ENCODE measurements at places on chromosomes 7 and 10.

DNA sequence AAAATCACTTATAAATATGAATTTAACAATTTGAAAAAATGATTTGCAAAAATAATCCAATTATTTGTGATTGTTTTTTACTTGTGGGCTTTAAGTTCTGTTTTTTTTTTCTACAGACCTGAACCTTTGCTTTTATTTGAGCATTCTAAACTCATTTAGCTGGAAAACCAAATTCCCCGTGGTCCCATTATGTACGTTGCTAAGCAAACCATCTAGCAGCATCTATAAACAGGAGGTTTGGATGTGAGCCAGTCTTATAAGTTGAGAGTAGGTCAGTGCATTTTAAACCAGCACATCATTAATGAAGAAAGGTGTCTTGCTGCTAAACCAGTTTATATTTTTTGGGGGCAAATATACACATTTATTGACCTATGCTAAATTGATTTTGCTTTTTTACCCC is 77.3 kb downstream of the LRRN3 start:
- peak; percentile 21 for DNase-seq

DNA sequence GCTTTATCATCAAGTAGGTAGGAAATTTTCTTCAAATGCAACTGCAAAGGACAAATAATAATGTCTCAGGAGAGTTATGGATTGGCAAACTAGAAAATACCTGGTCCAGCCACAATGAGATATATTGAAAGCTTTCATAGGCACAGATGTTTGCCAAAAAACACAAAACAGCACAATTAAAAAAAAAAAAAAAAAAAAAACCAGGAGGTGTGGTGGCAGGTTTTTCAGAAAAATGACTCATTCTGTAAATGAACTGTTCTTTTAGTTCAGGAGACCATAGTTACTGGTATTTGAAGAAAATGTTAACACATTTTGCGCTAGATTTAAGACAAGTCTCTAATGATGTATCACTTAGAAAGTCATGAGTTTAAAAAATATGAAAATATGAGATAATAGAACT is 55.0 kb upstream of the JCAD start:
- DNase-seq = no peak

DNA sequence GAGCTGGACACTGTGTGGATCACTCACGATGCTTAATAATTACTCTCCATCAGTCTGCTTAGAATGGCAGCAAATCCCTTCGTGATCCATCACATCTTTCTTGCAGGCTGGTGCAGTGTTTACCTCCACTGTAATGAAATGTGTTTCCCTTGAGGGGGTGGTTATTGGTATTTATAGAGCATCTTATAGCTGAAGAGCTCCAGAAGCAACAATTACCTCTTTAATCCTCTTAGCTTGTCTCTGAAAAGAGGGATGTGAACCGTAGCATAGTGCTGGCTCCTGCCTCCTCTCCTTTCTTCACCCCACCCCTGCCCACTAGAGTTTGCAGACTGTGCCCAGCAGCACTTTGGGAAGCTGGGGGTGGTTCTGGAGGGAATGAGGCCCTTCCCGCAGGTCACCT is 132.6 kb downstream of the CAMK1D start:
- DNase-seq = peak; percentile 36

GRCh38 chr10:17217631-17218232 is 10.3 kb upstream of the VIM start:
- no peak for DNase-seq

- DNase-seq = no peak
Observed at GRCh38 chr10:104253106-104253505, 1.6 kb upstream of the GSTO1 start.

- DNase-seq = no peak
Observed at GRCh38 chr7:94698275-94698674, 42.3 kb upstream of the SGCE start.

- DNase-seq = no peak
Observed at GRCh38 chr7:77791956-77792355, 6.3 kb downstream of the TMEM60 start.

GRCh38 chr10:5500910-5501309 is 1.5 kb upstream of the CALML5 start:
- DNase-seq = no peak

GRCh38 chr7:53611043-53611442 is 575.6 kb downstream of the POM121L12 start:
- no peak for DNase-seq

DNA sequence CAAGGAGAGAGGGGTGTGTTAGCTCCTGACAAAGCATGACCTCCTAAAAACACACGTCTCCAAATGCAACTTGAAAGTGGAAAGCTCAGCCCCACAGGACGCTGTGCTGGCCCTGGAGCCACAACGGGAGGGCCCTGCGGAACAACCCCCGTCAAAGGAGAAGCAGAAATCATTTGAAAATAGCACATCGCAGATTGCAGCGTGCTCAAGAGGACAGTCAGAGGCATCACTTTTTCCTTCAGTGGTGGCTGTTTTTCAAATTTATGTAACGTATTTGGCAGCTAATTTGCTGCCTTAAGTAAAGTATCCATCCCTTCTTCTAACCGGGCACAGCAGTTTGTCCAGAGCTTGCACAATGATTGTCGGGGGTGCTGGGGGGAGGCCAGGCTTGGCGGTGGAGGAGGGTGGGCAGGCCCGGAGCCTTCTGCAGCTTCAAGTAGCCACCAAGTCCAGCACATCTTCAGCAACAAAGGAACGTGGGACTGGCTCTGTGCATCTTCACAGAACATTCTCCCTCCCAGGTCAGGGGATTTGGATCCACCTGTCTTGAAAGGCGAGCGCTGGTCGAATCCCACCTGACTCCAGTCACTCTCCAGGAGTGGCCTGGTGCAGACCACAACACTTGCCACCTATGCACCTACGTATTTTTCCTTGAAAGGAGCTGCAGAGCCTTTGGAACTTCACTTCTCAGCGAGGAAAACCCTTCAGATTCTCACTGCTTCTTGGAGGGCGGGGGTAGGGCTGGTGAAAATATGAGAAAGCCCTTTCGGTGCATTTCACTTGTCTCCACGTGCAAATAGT is 346.3 kb downstream of the DNAJB6 start:
- no peak for DNase-seq
